ENCODE measurements at places on chromosomes 2 and 18.

GRCh38 chr2:215370112-215370965 is 58.5 kb downstream of the ATIC start:
- no peak for DNase-seq

DNA sequence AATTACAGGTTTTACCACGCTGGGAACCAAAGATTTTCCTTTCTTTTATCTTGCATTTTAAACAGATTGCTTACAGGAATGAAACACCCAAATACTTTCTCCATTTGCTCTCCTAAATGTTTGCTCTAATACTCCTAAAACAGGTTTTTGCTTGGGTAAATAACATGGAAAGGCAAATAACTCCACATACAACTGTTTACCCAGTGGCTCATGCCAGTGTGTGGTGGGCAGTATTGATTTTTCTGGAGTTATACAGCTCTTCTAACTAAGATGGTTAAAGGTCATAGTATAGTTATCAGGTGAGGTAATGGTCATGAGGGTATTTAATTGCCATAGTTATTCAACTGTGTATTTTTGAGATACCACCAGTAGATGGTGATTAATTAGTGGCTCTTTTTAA is 61.2 kb upstream of the RAB27B start:
- no peak for DNase-seq

- no peak for DNase-seq
Measured at GRCh38 chr2:21254170-21254965, 130.6 kb downstream of the TDRD15 start.

DNA sequence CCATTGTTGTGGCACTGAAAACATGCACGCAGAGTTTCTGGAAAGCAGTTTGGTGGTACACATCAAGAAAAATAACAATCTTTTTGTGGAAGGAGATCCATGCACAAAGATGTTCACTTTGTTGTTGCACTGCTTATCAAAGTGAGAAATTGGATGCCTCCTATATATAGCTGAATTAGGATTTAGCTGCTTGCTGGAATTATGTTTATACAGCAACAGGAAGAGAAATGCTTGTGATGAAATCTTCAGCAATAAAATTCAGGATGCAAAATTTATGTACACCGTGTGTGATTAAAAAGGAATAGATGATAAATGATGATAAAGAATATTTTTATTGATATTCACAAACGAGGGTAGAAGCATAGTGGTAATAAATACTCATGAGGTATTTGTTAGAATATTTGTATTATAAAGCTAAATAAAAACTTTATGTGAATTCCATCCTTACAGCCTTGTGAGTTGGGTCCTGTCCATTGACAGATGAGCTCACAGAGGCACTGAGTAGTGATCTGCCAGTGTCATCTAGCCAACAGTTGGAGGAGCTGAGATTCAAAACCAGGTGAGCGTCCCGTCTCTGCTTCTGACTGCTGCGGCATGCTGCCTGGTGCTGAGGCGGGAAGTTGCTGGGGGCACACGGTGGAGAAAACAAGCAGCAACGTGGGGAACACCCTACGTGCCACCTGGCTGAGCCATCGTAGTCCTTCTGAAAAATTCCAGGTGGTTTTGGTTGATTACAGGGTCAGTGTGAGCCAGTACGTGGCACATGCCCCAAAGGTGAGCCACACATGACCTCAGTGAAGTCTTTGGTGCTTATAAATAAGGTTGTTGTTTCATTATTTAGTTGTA is 80.2 kb downstream of the ASAP2 start:
- no peak for DNase-seq

- DNase-seq: no peak
Measured at GRCh38 chr2:133802409-133803039, 234.3 kb upstream of the NCKAP5 start.

DNA sequence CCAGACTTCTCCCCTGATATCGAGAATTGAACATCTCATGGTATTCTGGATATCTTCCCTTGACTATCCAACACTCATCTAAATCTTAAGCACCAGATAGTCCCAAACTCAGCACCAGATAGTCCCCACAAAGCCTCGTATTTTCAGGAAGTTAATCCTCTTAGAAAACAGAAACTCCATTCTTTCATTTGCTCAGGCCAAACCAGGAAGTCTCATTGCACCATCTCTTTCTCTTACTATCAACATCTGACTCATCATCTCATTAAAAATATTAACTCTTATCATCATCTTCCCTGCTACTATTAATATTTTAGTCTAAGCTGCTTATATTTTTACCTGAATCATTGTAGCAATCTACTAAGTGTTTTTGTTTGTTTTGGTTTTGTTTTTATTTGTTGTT is 286.4 kb downstream of the GALNT13 start:
- DNase-seq: no peak

DNA sequence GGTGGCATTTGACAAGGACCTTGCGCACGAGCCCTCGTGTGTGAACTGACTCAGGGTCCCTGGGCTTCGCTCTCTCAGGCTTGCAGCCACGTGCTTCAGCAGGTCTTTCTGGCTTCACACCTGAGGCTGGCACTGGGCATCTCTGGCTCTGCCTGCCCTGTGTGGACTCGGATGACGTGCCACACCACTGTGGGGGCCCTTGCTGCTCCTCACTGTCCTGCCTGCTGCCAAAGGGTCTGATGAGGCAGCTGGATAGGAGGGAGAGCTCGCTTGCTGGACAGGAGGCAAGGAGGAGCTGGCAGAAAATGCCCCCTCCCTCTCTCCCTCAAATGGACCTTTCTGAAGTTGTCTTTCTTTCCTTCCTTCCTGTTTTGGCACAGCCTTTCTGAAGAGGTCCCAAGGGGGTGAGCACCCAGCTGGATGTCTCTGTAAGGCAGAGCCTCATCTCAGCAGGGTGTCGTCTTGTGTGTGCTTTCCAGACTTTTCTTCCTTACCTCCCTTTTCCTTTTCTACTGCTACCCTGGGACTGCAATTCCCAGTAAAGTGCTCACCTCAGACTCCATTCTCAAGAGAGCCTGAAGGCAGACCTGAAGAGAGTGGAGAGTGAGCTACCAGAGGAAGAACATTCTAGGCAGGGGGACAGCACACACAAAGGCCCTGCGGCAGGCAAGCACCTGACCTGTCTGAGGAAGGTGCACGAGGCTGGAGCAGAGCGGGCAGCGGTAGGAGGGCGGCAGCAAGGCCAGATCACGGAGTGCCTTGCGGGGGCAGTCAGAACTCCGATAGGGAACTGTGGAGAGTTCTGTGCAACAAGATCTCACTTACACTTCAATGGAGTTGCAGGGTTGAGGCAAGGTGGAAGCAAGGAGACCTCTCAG is 5.3 kb downstream of the PER2 start:
- DNase-seq: no peak
